ENCODE measurements at places on chromosomes 2 and 18.

- DNase-seq = no peak
Measured at GRCh38 chr2:220147161-220148038, 520.0 kb downstream of the SLC4A3 start.

DNA sequence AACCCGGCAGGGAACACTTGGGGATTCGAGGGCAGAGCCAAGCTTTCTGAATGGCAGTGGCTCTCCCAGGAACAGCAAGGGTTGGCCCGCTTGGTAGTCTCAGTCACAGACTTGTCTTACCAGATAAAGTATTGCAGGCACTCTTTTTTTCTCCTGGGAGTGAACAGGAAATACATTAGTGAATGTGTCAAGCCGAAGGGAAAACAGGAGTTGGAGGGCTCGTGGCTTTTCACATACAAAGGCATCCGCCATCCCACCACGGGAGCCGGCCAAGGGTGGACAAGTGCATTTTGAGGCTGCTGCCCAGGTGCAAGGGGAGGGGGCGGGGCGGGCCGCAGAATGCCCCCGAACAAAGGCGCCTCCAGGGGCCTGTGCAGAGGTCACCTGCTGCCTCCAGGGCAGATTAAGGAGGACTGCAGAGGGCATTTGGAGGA is 163.3 kb upstream of the SIX3 start:
- DNase-seq = no peak

DNA sequence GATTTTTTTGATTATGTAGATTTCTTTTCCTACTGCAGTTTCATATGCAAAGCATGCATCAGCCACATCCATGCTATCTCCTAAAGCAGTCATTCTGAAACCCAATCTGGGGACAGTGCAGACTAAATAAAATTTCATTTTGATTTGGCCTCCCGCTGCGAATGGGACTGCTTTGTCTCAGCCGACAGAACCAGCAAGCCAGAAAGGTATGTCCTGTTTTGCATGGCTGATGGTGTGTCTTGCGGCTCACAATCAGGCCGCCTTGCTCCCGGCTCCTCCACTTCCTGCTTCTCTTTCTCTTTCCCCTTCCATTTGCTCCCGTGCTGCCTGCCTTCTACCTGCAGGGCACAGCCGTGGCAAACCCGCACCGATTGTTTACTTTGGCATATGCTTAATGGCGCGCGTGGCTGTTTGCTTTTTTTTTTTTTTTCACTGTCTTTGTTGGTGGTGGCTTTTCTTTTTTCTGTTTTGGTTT is 419.6 kb upstream of the POU3F3 start:
- DNase-seq = peak; percentile 3

- no peak for DNase-seq
Measured at GRCh38 chr2:123656590-123656989, 368.5 kb upstream of the CNTNAP5 start.

DNA sequence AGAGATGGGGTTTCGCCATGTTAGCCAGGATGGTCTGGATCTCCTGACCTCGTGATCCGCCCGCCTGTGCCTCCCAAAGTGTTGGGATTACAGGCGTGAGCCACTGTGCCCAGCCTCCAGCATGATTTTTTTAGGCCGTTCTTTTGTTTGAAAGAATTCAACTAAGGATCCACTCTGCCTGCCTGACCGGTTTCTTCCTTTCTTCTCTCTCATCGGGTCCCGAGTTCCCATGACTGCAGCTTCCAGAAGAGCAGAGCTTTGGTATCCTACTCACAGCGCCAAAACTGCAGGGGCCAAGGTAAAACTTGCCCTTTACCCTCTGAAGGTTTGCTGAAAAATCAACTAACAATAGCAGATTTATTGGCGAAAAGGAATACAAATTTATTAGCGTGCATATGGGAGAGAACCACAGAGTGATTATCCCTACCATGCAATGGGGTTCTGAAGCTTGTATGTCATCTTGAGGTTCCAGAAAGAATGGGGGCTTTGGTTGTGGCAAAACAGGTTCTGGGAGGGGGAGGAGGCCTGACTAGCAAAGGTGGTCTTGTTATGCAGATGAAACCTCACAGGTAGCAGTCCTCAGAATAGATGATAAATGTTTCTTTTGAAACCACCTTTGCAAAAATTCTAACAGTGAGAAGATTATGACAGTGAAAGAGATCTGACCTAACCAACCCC is 87.0 kb upstream of the MSH6 start:
- DNase-seq = no peak

DNA sequence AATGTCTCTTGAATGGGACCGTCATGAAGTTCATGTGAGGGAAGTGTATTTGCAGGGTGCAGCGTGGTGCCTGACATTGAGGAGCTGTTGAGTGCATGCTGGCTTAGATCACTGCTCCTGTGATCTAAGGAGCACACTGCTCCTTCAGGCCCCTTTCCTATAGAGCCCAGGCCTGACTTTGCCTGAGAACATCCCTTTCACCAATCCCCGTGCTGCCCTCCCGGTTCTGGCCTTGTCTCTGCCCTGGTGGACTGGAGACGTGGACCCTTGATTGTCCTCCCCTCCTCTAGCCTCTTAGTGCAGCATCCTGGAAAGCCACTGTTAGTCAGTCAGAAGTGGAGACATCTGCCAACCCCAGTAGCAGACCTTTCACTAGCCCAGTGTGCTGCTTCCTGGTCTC is 323.6 kb upstream of the HS6ST1 start:
- no peak for DNase-seq

GRCh38 chr2:57429831-57430230 is 616.8 kb upstream of the VRK2 start:
- DNase-seq = no peak

DNA sequence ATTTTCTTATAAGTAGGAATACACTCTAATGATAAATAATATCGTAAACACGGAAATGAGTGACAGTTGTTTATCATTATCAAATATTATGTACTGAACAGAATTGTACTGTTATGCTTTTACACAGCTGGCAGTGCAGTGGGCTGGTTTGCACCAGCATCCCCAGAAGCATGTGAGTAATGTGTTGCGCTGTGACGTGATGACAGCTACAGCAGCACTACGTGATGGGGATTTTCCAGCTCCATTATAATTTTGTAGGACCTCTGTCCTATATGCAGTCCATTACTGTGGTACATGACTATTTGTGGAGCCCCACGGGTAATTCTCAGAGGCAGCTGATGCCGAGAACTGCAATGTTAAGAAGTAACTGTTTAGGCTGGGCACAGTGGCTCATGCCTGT is 77.3 kb upstream of the ATG16L1 start:
- DNase-seq = no peak
